ENCODE measurements at places on chromosomes 7 and 10. TPM values are rescaled to one million over a fixed set of nuclear protein-coding genes. Genes with fewer than 3 reads are reported as not detected.

Gene SFRP4
- total RNA-seq: 0.33 TPM

Gene STEAP1B
- 47.8 TPM for total RNA-seq

Gene CFTR
- 1.7 TPM for total RNA-seq

Gene RNLS
- 1.4 TPM for total RNA-seq

Gene CYP3A4
- total RNA-seq: not detected

Gene NEUROG3
- not detected for total RNA-seq

Gene IFIT2
- 5.9 TPM for total RNA-seq

Gene AKR1C8
- not detected for total RNA-seq

Gene NRAP
- not detected for total RNA-seq

Gene ZNF746
- 15.2 TPM for total RNA-seq

Gene TAS2R3
- total RNA-seq: not detected

Gene SSC4D
- 0.79 TPM for total RNA-seq

Gene KLF14
- not detected for total RNA-seq

Gene KEL
- total RNA-seq: not detected

Gene COMTD1
- total RNA-seq: 18.9 TPM

Gene MGAM2
- not detected for total RNA-seq

Gene H2BK1
- not detected for total RNA-seq

Gene TFPI2
- 59.8 TPM for total RNA-seq

Gene CALML3
- total RNA-seq: not detected

Gene NACAD
- total RNA-seq: 1.3 TPM

Gene TPK1
- 17.7 TPM for total RNA-seq

Gene OR6B1
- total RNA-seq: not detected

Gene HEPACAM2
- not detected for total RNA-seq

Gene CYP17A1
- total RNA-seq: not detected

Gene TRIM73
- 0.05 TPM for total RNA-seq

Gene STK31
- 0.05 TPM for total RNA-seq

Gene CXCL12
- total RNA-seq: 19.4 TPM

Gene CPA2
- total RNA-seq: not detected

Gene PRTFDC1
- total RNA-seq: 9.4 TPM

Gene WNT8B
- total RNA-seq: not detected

Gene FAM237B
- total RNA-seq: not detected

Gene PDE6C
- not detected for total RNA-seq

Gene ITIH2
- total RNA-seq: not detected

Gene WASL
- 13.8 TPM for total RNA-seq

Gene PNLIPRP2
- total RNA-seq: not detected

Gene PTN
- total RNA-seq: 0.07 TPM

Gene SEPHS1
- total RNA-seq: 43.7 TPM

Gene KMT2E
- total RNA-seq: 34.2 TPM

Gene C10orf62
- not detected for total RNA-seq

Gene CCDC146
- 0.53 TPM for total RNA-seq

Gene CREB3L2
- total RNA-seq: 26.0 TPM

Gene ZNF804B
- total RNA-seq: not detected

Gene MYH16
- total RNA-seq: 0.64 TPM

Gene GPR15LG
- not detected for total RNA-seq

Gene FAM241B
- 0.30 TPM for total RNA-seq

Gene ACADSB
- 3.7 TPM for total RNA-seq

Gene DYDC2
- total RNA-seq: not detected

Gene LRRC18
- not detected for total RNA-seq

Gene TBL2
- total RNA-seq: 39.0 TPM

Gene FAM20C
- 22.7 TPM for total RNA-seq

Gene TMEM213
- not detected for total RNA-seq

Gene DBNL
- total RNA-seq: 224 TPM

All from mammary microvascular endothelial cell (primary cell).